ENCODE measurements at places on chromosomes 1 and 21. TPM values are rescaled to one million over a fixed set of nuclear protein-coding genes. Genes with fewer than 3 reads are reported as not detected.
A peak's percentile ranks its signal among the peaks of the same experiment; 100 is the strongest.

DNA sequence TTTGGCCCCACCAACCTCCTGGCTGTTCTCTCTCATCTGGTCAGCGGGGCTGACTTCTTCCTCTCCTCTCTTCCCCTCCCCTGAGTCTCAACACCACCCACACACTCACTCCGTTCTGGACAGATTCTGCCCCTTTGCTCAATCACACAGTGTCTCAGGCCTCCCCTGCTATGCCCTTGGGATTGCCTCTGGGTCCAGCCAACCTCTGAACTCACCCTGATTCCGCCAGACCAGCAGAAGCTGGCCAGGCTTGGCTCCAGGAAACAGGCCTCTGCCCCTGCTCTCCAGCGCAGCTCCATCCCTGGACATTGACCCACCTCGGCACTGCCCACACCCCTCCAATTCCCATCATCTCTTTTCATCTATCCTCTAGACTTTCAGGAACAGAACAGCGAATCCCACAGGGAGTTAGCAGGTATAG is 22.1 kb downstream of the AHDC1 start:
- DNase-seq: no peak
- peak overlapping the region; percentile 9 for H3K27ac ChIP-seq
- no peak overlapping the region for H3K4me3 ChIP-seq
- no peaks in the 10 kb centered on the region for H3K4me1 ChIP-seq
- no peaks in the 10 kb centered on the region for H3K27me3 ChIP-seq

The LCE3E gene
- not detected for total RNA-seq

DNA sequence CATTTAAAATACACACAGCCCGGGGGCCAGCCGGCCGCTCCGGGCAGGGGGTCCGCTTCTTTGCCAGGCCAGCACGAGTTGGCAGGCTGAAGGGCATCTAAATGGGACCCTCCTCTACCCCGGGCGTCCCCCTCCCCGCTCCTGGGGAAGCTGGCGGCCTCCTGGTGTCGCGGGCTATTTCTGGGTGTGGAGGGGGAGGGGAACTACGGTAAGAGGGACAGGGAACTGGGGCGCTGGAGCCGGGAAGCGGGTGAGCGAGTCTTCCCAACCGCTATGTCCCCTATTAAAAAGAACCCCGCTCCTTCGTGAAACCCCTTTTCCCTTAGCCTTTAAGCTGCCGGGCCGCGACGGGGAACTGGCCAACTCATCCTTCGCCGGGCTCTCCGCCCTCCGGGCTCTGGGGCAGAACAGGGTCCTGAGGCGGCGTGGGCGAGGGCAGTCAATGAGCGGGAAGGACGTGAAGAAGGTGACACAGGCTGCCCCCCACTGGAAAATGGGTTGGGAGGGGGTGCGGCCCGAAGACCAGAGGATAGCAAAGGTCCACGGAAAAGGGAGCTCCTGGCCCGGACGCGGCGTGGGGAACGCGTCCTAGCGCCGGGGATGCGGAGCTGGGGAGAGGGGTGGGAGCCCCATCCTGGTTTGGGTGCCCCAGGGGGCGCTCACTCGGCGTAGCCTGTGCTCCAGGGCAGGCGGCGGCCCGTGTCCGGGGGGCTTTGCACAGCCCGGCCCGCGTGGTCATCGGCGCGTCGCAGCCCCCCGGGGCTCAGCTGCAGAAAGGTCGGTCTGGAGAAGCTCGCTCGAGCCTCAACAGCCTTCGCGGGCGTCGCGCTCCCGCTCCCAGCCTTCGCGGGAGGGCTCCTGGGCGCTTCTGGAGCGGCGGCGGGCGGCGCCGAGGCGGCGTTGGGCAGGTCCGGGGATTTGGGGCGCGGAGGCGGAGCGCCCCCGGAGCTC is 544 bp downstream of the PPM1J start:
- peak overlapping the region; percentile 67 for H3K27ac ChIP-seq
- DNase-seq: no peak
- H3K4me3 ChIP-seq: peak overlapping the region; percentile 52
- no peaks in the 10 kb centered on the region for H3K27me3 ChIP-seq
- no peaks in the 10 kb centered on the region for H3K36me3 ChIP-seq

The SYT2 gene
- 0.09 TPM for total RNA-seq

The TMEM79 gene
- 20.7 TPM for total RNA-seq

DNA sequence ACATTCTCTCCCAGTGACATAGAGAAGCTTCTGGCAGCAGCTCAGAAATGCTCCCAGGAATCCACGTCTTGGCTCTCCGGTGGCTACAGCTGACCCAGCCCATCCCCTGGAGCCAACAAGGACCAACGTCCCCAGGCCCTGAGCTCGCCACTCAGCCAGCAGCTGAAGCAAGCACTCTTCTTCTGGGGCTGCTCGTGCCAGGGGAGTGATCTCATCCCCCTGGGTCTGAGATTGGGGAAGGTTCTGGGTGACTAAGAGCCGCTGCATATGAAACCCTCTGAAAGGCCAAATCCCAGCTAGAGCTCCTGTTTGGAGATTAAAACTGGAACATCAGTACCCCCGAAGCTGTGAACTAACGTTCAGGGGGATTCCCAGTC is 487.9 kb downstream of the NPHP4 start:
- H3K4me3 ChIP-seq: no peak overlapping the region
- no peaks in the 10 kb centered on the region for H3K4me1 ChIP-seq
- no peak overlapping the region for H3K27ac ChIP-seq
- H3K27me3 ChIP-seq: no peaks in the 10 kb centered on the region

GRCh38 chr21:44420416-44421205 is 34.7 kb upstream of the LRRC3 start:
- H3K4me3 ChIP-seq: no peak overlapping the region
- peaks cover 6% of the 10 kb centered on the region for H3K27me3 ChIP-seq
- H3K4me1 ChIP-seq: no peaks in the 10 kb centered on the region
- no peaks in the 10 kb centered on the region for H3K36me3 ChIP-seq

GRCh38 chr1:88741413-88741812 is 57.3 kb downstream of the PKN2 start:
- H3K4me3 ChIP-seq: no peak overlapping the region
- no peak overlapping the region for H3K27ac ChIP-seq
- H3K36me3 ChIP-seq: no peaks in the 10 kb centered on the region
- no peaks in the 10 kb centered on the region for H3K4me1 ChIP-seq

DNA sequence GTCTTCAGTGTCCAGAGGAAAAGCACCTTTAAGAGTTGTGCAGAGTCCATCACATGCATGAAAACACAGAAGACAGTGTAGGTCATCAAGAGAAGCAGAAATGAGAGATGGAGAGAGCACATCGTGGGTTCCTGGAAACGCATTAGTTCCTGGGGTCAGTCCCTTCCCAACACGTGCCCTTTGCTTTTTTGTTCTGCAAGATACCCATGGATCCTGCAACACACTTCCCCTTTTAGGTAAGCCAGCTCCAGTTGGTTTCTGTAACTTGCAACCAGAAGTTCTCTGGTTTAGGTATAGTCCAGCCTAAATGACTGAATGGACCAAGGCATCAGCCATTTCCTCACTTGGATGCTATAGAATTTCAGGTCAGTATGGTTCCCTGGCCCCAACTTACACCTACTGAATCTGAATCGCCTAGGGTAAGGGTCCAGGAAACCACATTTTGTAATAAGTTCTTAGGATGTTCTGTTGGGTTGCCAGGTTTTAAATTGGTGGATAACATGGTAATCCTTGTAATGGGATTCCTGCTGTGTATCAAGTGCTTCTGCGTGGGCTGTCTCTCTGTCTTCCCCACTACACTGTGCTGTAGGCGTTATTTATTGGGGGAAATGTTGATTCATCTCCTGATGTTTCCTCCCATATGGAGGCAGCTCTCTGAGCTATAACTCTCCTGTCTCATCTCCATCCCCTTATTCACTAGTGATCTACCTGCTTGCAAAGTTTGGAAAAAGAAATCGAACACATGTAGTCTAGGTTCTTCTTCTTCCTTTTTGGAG is 230.6 kb downstream of the TNR start:
- H3K36me3 ChIP-seq: no peaks in the 10 kb centered on the region
- H3K4me3 ChIP-seq: no peak overlapping the region
- no peak overlapping the region for H3K27ac ChIP-seq
- no peaks in the 10 kb centered on the region for H3K4me1 ChIP-seq
- H3K27me3 ChIP-seq: no peaks in the 10 kb centered on the region
- DNase-seq: no peak

The TCHHL1 gene
- not detected for total RNA-seq

The CCDC185 gene
- not detected for total RNA-seq

- DNase-seq: no peak
- H3K4me1 ChIP-seq: peaks cover 4% of the 10 kb centered on the region
- H3K4me3 ChIP-seq: no peak overlapping the region
Measured at GRCh38 chr1:24351247-24351646, 32.1 kb downstream of the GRHL3 start.

DNA sequence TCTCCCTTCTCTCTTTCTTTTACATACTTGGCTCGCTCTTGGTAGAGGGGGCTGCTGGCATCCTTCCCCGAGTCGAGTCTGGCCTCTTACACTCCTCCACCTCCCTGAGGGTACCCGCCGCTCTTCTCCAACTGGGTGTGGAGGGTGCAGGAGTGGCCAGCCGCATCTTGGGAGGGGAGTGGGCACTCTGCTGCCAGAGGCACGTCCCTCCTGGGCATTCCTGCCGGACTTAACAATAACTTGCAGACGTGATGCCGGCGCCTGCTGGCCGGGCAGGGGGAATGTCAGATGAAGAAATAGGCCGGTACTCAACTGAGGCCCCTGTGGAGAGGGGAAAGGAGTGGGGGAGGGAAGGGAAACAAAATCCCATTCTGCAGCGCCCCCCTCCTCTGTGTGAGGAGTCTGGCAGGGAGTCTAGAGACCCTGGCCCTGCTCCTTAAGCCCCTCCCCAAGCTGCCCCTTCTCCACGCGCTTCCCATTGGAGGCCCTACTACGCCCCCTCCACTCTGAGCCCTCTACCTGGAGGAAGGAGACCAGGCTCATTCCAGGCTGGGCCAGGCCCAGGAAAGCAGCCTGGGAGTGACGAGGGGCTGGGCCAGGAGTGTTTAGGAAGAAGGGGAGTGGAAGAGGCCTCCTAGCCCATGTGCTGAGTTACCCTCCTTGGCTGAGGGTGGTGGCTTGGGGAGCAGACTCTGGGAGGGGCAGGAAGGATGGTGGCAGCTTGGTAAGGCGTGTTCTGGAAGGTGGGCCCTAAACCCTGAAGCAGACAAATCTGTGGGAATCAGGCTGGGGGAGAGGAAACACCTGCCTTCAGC is 1.8 kb downstream of the ATP2B4 start:
- H3K4me3 ChIP-seq: peak overlapping the region; percentile 33
- DNase-seq: no peak
- H3K4me1 ChIP-seq: peaks cover 3% of the 10 kb centered on the region
- H3K36me3 ChIP-seq: no peaks in the 10 kb centered on the region
- H3K27me3 ChIP-seq: no peaks in the 10 kb centered on the region

The PI4KB gene
- total RNA-seq: 91.9 TPM
